Activated CD4-positive, alpha-beta T cell treated with anti-CD3 and anti-CD28 coated beads for 24 hours (primary cell): ENCODE measurements at places on chromosomes 6 and 20.

DNA sequence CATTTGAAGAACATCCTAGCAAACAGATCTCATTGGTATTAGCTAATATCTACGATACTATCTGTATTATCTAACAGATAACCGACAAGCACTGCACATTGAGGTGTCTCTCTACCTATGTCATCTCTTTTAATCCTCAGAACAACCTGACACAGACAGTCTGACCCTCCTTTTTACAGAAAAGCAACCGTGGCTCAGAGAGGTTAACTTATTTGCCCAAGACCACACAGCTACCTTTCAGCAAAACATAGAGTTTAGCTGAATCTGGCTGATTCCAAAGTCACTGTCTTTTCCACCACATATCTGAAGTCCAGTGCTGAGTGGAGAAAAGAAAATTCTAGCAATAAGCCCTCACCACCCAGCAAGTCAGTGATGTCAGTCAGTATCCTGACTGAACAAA, 358.7 kb upstream of the JARID2 start:
- no peak for DNase-seq

DNA sequence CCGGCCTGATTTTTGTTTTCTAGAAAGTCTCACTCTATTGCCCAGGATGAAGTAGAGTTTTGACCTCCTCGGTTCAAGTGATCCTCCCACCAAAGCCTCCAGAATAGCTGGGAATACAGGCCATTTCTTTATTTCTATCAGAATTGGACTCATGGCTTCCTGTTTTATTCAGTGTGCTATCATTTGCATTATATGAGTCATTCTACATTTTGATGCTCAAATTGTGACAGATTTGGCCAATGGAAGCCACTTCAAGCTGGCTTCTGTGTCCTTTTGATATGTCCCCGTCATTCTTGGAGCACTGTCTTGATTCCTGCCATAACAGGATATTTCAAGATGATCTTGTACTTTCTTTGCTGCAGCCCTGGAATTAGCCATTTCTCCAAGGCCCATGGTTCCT, 75.1 kb downstream of the CNBD2 start:
- DNase-seq, result no peak

- no peak for DNase-seq
Measured at GRCh38 chr6:89888871-89889270, 5.4 kb upstream of the GJA10 start.

DNA sequence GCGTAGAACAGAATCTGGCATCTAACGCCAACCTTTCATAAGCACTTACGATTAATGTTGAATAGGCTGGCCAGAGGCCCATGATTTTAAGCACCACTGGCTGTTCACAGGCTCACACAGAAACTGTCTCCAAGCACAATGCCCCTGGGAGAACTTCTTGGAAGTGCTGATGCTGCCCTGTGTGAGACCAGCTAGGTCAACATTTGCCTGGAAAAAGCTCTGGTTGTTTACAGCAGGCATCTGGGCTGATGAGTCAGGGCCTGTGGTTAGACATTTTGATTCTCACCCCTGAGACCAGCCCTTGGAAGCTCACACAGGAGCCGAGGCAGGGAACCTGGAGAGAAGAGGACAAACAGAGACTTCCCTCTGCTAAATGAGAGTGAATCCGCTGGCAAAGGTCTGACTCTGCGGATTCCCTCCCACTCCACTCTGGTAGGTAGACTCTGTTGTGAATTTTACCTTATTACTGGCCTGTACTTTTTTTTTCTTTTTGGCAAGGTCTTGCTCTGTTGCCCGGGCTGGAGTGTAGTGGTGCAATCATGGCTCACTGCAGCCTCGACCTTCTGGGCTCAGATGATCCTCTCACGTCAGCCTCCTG, 6.8 kb upstream of the SULF2 start:
- DNase-seq, result no peak

- no peak for DNase-seq
Measured at GRCh38 chr6:114785235-114786127, 442.7 kb upstream of the HS3ST5 start.

DNA sequence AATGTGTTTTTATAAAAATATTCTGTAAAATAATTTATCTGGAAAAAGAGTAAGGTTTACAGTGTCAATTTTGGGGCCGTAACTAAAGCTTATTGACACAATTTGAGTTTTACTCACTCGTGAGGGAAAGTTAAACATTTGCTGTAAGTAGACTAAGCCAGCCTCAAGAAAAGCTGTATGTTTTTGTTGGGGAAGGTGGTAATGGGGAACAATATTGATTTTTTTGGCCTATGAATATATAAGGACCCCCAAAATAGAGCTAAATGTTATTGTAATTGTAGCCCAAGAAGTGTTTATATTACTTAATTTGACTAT, 1.4 kb downstream of the SENP6 start:
- no peak for DNase-seq
